ENCODE measurements at places on chromosomes 11 and 22.

DNA sequence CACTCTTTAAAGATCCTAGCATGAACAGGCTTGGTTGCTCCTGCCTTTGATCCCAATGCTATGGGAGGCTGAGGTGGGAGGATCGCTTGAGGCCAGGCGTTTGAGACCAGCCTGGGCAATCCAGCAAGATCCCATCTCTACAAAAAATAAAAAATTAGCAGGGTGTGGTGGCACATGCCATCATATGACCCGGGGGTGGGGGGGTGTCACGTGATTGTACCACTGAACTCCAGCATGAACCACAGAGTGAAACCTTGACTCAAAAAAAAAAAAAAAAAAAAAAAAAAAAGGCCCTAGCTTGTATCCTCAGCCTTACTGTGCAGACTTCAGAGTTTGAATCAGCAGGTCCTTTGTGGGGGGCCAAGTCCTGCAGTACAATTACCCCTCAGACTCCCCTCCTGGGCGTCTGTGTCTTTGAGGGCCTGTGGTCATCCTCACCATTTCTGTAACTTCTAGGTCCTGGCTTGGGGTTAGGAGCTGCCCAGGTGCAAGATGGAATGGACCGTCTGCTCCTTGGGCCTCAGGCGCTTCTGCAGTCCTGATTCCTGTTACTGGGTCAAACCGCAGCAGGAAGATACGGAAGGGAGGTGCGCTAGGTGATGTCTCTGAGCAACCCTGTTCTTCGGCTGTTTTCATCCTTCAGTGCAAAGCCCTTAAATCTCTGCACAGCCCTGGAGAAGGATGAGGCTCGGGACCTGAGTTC, 208.1 kb downstream of the CTTN start:
- DNase-seq: no peak

DNA sequence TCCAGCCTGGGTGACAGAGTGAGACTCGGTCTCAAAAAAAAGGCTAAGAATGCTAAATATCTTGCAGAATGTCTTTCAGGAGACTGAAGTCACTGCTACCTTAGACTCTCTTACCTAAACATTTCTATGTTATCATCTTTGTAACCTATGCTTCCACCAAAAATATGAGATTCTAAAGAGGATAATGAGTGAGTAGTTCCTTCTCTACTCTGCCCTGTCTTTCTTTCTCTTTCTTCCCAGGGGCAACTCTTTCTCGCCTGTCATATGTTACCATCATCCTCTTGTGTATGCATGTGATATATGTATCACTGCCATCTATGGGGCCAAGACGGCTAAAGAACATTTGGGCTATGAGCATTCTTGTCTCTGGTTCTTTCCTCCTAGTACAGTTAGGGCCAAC, 9.0 kb upstream of the RASSF10 start:
- DNase-seq: no peak

DNA sequence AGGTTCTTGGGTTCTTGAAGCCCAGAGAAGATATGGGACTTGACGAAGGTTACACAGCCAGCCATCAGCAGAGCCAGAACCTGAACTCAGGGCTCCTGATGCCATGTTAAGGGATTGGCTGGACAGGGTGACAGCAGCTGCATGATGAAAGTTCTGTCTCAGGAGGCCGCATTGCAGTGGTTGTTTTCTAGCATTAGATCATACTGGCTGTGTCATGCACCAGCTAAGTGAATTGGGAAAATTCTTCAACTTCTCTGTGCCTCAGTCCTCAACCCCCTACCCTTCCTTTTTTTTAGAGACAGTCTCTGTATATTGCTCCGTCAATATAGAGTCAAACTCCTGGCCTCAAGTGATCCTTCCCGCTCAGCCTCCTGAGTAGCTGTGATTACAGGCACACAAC, 5.4 kb upstream of the LTBP3 start:
- no peak for DNase-seq

DNA sequence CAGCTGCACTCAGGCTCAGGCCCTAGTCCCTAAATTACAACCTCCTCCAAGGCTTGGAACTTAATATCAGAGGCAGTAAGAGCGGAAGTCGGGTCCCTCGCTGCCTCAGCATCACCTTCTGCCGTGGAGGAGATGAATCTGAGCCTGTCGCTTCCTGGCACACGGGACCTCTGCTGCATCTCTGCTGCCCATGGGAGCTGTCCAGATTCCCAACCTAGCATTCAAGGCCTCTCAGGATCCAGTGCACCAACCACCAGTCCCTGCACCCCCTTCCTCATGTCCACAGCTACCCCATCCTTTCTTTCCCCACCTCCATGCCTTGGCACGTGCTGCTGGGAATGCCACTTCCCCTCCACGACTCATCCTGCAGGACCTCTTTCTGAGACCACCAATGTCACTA, 2.5 kb upstream of the PTGDR2 start:
- DNase-seq: no peak

GRCh38 chr11:126899961-126900748, 100.4 kb downstream of the KIRREL3 start:
- no peak for DNase-seq

GRCh38 chr22:22721681-22722354, 77.4 kb downstream of the GGTLC2 start:
- no peak for DNase-seq

DNA sequence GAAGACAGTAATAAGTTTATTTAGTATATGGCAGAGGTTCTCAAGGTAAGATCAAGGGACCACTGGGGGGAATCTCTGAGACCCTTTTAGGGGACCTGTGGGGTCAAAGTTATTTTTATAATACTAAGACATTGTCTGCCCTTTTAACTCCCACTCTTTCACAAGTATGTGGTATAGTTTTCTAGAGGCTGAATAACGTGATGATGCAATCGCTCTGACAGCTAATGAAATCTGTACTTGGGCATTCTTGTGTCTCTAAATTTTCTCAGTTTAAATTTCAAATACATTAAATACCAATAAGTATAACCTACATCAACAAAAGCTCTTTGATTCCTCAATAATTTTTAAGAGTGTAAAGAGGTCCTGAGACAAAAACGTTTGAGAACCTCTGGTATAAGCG, 147.9 kb downstream of the ATG16L2 start:
- DNase-seq: no peak

- DNase-seq: no peak
Measured at GRCh38 chr11:111349191-111349695, 29.8 kb downstream of the POU2AF1 start.

DNA sequence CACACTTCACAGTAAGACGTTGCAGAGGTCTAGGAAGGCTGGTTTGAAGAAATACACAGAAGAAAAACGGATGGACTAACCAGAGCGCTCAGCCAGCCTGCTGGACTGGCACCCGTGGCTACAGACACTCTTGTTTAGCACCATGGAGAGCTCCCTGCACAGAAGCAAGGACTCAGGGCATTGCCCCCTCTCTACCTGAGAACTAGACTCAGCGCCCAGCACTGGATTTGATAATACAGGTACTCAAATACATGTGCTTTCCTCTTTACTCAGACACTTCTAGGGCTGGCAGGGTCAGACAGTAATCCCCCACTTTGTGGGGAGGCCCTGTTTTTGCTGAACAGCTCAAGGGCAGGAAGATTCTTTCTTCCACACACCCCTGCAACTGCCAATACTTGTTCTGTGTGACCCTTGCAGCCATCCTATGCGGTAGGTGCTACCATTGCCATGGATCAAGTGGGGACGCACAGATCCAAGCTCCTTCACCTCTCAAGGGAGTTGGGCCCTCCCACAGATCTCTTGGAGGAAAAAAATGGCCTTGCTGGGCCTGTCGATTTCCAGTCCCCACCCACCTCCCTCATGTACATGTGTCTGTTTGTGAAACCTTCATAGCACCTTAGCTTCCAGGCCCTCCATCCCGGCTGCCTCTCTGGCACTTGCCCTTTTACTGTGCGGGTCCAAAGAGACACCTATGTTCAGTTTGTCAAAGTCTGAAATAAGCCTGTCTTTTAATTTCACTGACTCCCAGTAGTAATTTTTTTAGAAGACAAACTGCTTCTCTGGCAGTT, 5.1 kb upstream of the P2RX6 start:
- peak; percentile 65 for DNase-seq

- no peak for DNase-seq
Measured at GRCh38 chr11:95542868-95543551, 246.6 kb downstream of the FAM76B start.

GRCh38 chr11:100612766-100613165, 74.3 kb upstream of the ARHGAP42 start:
- DNase-seq: no peak
